ENCODE measurements at places on chromosomes 12 and 14. TPM values are rescaled to one million over a fixed set of nuclear protein-coding genes. Genes with fewer than 3 reads are reported as not detected.

Gene LHX5
- not detected for total RNA-seq

DNA sequence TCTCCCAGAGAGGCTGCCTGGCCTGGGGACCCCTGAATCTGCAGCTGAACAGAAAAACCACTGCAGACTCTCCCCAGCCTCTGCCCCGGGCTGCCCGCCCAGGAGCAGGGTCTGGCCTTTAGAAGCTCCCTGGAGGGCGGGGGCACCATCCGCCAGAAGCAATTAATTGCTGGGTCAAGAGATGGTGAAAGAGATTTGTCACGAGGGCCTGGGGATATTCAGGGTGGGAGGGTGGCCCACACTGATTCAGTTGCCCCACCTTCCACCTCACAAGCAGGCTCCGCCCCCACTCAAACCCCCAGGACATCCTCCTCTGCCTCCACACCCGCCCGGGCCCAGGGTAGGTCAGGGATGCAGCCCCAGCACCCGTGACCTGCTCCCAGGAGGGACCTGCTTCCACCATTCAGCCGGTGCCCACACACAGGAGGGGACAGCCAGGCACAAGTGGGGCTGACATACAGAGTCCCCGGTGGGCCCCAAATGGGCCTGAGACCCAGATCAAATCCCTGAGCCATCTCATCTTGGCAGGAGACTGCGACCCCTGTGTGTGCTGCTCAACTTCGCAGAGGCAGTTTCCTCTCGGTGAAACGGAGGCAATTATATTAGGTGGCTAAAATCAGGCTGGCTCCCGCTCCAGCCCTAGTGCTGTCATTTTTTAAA is 23.0 kb downstream of the NCOR2 start:
- H3K27ac ChIP-seq = no peak overlapping the region
- H3K36me3 ChIP-seq = peaks cover 3% of the 10 kb centered on the region
- DNase-seq = no peak
- no peak overlapping the region for H3K4me3 ChIP-seq

DNA sequence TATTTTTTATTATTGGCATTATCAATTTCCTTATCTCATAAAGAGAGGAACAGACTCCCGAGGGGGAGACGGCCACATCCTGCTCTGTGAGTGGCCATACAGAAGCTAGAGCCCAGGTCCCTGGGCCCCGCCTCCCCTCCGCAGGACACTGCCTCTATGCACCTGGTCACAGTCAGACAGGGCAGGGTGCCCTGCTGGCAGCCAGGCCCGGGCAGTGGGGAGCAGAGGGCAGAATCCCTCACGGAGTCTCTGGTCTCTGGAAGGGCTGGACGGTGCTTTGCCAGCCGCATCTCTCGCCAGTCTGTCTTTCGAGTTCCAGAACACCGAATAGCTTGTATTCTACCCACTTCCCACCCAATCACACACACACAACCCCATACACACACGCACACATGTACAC is 16.4 kb upstream of the CACNA2D4 start:
- H3K4me3 ChIP-seq = no peak overlapping the region
- no peaks in the 10 kb centered on the region for H3K36me3 ChIP-seq
- H3K4me1 ChIP-seq = peaks cover 5% of the 10 kb centered on the region
- no peaks in the 10 kb centered on the region for H3K27me3 ChIP-seq
- no peak overlapping the region for H3K27ac ChIP-seq
- DNase-seq = no peak

Gene SLC35F4
- not detected for total RNA-seq

Gene CCDC175
- total RNA-seq = not detected

DNA sequence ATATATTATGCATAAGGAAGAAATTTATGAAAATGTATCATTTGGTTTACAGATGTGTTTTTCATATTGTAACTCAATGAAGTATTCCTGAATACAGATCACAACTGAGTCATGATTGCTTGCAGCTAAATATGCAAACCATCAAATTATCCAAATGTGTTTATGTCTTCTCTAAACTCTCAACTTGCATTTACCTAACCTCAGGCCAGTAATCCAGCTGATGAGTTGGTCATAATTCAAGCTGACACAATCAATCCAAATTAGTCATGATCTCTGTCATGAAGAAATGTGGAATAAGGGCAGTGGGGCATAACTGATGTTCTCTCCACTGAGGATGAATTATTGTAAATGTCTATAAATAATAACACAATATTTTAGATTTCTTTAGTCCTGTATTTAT is 104.8 kb upstream of the CNTN1 start:
- H3K4me3 ChIP-seq = no peak overlapping the region
- H3K27ac ChIP-seq = no peak overlapping the region
- no peak for DNase-seq

Gene GPRC5D
- 0.67 TPM for total RNA-seq

Gene PTPRO
- total RNA-seq = 10.2 TPM

GRCh38 chr12:123531091-123531490 is 2.4 kb downstream of the RILPL1 start:
- peaks cover 18% of the 10 kb centered on the region for H3K4me1 ChIP-seq
- DNase-seq = no peak
- peaks cover 11% of the 10 kb centered on the region for H3K27me3 ChIP-seq

Gene GYS2
- total RNA-seq = not detected

Gene EIF2S3B
- 0.97 TPM for total RNA-seq

DNA sequence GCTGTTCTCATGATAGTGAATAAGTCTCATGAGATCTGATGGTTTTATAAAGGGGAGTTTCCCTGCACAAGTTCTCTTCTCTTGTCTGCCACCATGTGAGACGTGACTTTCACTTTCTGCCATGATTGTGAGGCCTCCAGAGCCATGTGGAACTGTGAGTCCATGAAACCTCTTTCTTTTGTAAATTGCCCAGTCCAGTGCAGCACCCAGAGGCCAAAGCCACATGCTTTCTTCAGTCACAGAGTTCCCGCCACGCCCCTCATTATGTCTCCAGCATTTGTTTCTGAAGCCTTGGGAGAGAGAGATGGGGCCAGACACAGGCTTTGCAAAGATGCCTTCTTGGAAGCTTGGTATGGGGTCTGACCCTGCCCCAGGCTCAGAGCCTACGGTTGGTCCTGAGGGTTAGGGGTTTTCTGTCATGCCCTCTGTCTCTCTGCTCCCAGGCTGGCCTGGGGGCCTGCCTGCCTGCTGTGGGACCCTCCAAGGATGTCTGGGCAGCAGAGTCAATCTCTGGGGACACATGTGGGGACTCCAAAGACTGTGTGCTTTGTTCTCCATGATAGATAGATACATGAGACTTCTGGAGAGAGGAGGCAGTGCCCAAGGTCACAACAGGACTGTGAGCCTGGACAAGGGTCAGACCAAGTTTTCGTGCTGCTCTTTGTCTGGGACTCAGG is 114.1 kb upstream of the PRMT8 start:
- DNase-seq = no peak
- H3K4me3 ChIP-seq = no peak overlapping the region
- H3K27me3 ChIP-seq = peaks cover 31% of the 10 kb centered on the region
- H3K27ac ChIP-seq = no peak overlapping the region
- H3K36me3 ChIP-seq = no peaks in the 10 kb centered on the region

Gene NDUFA9
- 105 TPM for total RNA-seq

Gene MON2
- total RNA-seq = 44.2 TPM

Gene LPAR5
- 6.6 TPM for total RNA-seq

Gene ANGEL1
- total RNA-seq = 13.7 TPM

- H3K36me3 ChIP-seq = peaks cover 23% of the 10 kb centered on the region
- no peak for DNase-seq
- H3K27ac ChIP-seq = no peak overlapping the region
- H3K27me3 ChIP-seq = no peaks in the 10 kb centered on the region
- no peaks in the 10 kb centered on the region for H3K4me1 ChIP-seq
Observed at GRCh38 chr14:74062809-74063150, 21.5 kb downstream of the ALDH6A1 start.

DNA sequence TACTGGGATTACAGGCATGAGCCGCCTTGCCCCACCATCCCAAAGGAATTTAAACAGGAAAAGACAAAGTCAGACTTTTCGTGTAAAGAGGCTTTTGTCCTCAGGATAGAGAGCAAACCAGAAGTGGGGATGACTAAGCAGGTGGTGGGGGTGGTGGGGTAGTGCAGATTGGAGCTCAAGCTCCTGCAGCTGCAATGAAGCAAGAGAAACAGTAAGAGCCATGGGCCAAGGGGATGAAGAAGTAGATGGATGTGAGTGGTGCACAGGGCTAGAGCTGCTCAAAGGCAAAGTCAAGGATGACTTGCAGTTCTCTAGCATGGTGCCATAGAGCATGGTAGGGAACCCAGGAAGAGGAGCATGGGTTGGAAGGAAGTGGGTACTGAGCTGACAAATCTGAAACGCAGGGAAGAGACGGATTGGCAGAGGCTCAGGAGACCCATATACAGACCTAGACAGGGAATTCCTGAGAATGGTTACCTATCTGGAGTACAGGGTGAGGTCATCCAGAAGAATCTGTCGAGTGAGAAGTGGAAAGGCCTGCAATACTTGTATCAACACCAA is 11.4 kb upstream of the RNF34 start:
- peaks cover 18% of the 10 kb centered on the region for H3K4me1 ChIP-seq
- H3K27ac ChIP-seq = no peak overlapping the region
- no peaks in the 10 kb centered on the region for H3K27me3 ChIP-seq
- no peak overlapping the region for H3K4me3 ChIP-seq
- DNase-seq = no peak

Gene OAS3
- total RNA-seq = 202 TPM

All from activated CD4-positive, alpha-beta T cell treated with anti-CD3 and anti-CD28 coated beads, Interleukin-2, amount 10 ng/mL, durations not matched to agents 7 days and 5 days (primary cell).